ENCODE measurements at places on chromosomes 7 and 10.

- DNase-seq: peak; percentile 57
Measured at GRCh38 chr7:99392659-99393354, 15.6 kb downstream of the PDAP1 start.

- DNase-seq: no peak
Measured at GRCh38 chr7:92699560-92699959, 109.4 kb upstream of the FAM133B start.

DNA sequence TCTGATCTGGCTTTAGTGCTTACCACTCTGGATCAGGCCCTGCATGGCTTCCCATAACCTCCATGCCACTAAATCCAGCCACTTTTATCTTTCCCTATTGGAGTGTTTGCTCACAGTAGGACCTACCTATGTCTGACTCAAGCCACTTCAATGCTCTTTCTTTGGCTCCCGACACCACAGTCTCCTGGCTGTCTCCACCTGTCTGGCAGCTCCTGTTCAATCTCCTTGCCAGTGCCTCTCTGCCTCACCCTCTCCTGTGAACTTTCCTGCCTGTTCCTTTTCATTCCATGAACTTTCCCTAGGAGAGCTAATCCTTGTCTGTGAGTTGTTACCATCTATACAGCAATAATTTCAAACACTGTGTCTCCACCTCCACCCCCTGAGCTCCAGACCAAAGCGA, 82.6 kb upstream of the UCN3 start:
- DNase-seq: no peak

- no peak for DNase-seq
Measured at GRCh38 chr10:60901561-60902235, 42.3 kb downstream of the RHOBTB1 start.

DNA sequence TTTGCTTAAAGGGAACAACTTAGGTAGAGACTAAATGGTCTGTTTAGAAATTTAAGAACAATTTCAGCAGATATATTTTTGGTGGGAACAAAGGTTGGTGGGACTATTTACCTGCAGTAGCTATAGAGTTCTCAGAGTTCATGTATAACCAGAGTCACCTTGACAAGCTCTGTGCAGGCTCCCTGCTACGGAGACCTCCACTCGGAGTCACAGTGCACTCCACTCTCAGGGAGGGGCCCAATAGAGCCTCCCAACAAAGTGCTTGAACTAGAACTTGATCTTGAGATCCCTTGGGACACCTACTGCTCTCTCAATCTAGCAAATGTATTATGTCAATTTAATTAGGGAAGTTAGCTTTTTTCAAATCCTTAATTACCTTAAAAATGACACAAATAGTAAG, 2.3 kb downstream of the MYPN start:
- no peak for DNase-seq

- DNase-seq: no peak
Measured at GRCh38 chr7:12596225-12596790, 25.8 kb downstream of the SCIN start.

DNA sequence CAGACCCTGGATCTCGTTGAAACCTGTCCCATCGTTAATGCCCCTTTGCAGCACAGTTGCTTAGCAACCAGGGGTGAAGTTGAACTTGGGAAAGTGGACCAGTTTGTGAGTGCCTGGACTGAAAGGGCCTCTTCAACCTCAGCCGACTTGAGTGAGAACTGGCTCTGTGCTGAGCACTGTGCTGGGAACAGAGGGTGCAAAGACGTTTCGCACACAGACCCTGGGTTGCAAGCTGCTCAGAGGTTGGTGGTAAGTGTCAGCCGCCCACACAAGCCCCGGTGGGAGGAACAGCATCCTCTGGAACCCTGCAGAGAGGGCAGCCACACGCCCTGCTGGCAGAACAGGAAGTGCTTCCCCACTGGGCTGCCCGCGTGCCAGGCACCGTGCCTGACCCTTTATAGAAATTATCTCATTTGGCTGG, 89.2 kb downstream of the CARD11 start:
- no peak for DNase-seq

GRCh38 chr7:50095634-50096033, 2.6 kb upstream of the ZPBP start:
- DNase-seq: no peak

GRCh38 chr10:102752266-102752930, 8.7 kb downstream of the WBP1L start:
- DNase-seq: no peak

- DNase-seq: no peak
Measured at GRCh38 chr7:116673457-116673865, 1.5 kb downstream of the MET start.

DNA sequence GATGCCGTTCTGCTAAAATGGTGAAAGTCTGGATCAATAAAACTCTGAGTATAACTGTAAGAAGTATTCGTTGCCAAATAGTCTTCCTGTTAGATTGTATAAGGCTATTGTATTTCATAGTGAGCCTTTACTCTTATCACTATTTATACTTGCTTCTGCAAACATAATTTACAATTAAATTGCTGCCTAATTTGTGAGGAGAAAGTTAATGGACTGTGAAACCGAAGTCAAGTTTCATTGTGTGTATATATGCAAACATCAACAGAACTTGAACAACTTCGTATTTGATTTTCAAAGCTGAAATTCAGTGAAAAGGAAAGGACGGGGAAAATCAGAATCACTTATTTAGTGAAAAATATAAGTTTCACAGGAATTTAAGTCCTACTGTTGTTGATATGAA, 135.9 kb upstream of the CCDC6 start:
- DNase-seq: no peak

DNA sequence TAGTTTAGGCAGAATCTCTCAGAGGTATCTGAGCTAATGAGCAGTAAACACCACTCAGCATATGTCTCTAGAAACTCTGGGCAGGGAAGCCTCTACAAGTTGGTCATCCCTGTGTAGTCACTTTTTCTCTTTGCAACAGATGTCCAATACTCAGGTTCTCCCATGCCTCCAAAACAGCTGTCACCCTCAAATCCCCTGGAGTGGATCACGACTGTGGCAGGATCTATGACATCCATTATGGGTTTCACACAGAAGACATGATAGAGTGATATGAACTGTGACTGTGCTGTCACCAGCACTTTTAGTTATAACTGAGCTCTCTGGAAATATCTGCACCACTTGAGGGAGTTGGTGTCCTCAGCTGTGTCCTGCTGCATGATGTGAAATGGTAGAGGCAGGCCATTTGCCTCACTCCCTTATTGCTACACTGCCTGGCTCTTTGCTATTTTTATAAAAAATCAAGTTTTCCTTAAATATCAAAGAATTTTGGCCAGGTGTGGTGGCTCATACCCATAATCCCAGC, 24.1 kb upstream of the ZNRF2 start:
- DNase-seq: no peak

DNA sequence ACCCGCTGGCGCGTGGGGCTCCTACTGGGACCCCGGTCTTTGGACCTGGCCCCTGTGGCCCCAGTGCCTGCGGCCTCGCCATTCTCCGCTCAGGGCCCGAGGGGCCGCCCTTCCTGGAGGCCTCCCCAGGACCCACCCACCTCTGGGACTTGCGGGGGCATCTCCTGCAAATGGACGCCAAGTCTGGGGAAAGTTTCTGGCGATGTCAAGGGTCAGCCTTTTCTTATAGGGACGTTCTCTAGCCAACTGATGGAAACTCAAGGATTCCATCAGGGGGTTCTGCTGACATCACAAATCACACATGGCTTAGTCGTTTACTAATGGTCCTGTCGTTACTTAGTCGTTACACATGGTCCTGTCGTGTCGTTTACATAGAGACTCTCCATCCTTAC, 57.7 kb upstream of the RHOBTB1 start:
- DNase-seq: no peak

- DNase-seq: no peak
Measured at GRCh38 chr10:102230861-102231356, 4.8 kb downstream of the ELOVL3 start.

- peak; percentile 25 for DNase-seq
Measured at GRCh38 chr7:140326116-140326928, 72.0 kb downstream of the SLC37A3 start.

GRCh38 chr10:103856797-103857170, 1.4 kb upstream of the SH3PXD2A start:
- DNase-seq: no peak

- no peak for DNase-seq
Measured at GRCh38 chr7:3404501-3404900, 103.4 kb downstream of the SDK1 start.

GRCh38 chr10:129973674-129974059, 9.6 kb upstream of the EBF3 start:
- DNase-seq: no peak

- no peak for DNase-seq
Measured at GRCh38 chr10:83545901-83546391, 593.4 kb upstream of the GHITM start.

DNA sequence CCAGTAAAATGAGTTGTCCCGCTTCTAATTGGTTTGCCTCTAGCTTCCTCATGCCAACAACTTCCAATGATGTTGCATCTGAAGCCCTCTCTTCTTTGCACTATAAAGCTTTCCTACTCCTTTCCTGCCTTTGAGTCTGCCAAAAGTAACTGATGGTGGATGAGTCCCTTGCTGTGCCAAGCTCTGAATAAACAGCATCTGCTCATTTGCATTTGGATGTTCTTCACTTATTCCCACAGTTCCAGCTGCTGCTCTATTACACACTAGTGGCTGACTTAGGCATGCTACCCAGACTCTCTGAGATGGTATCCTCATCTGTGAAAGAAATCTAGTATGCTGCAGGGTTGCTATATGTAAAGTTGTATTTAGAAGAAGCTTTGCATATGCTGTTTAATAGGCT, 24.9 kb downstream of the SFR1 start:
- DNase-seq: no peak

DNA sequence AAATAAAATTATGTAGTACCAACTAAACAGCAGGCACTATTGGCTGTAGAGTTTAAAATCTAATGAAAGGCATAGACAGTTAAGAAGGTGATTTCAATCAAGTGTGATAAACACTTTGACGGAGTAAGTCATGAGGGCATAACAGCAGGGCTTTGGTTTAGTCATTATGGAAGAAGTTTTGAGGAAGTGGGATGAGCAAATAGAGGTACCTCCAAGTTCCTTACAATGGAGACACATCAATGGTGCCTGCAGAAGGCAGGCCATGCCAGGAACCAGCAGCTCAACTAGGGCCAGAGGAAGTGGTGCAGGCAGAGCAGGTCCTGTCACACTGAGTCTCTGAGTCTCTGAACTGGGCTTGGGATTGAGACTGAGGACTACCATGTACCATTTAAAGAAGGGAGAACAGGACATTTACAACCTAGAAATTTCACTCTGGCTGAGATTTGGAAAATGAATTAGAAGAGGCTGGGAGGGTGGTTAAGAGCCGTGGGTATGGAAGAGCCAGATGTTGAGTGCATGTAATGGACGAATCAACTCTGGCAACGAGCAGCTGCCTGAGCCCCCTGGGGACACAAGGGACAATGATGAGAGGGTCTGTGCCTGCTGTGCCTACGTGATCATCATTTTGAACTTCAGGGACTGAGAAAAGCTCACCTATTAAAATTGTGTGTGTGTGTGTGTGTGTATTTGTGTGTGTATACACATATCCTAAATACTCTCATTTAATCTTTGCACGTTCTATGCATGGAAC, 208.7 kb upstream of the POM121L12 start:
- no peak for DNase-seq

DNA sequence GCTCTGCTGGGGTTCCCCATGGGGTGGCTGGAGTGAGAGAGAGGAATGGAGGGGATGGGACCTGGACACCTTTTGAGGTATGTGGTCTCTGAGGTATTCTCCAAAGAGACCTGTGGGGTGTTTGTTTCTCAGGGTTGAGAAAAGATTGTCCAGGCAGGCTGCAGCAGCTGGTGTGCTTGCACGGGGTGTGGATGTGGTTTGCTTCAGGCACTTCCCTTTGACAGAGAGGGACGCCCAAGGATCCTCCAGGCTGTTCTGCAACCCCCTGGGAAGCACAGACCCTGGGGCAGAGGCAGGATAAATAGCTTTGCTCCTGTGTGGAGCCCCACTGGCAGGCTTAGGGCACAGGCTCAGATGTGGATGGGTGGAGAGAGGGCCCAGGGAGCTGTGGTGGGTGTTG, 115.1 kb upstream of the AGK start:
- no peak for DNase-seq

DNA sequence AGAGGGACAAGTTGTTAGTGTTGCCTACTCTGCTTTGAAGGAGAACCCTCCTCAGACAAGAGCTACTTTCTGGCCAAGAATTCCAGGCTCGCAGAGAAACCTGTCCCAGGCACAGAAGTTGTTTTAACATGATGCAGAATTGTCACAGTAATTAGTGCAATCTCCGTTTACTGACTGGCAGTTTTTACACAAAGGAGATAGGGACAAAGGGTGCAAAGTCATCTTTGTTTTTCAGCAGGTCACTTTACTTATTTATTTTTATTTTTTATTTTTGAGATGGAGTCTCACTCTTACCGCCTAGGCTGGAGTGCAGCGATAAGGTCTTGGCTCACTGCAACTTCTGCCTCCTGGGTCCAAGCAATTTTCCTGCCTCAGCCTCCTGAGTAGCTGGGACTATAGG, 12.3 kb downstream of the TCF7L2 start:
- DNase-seq: no peak

DNA sequence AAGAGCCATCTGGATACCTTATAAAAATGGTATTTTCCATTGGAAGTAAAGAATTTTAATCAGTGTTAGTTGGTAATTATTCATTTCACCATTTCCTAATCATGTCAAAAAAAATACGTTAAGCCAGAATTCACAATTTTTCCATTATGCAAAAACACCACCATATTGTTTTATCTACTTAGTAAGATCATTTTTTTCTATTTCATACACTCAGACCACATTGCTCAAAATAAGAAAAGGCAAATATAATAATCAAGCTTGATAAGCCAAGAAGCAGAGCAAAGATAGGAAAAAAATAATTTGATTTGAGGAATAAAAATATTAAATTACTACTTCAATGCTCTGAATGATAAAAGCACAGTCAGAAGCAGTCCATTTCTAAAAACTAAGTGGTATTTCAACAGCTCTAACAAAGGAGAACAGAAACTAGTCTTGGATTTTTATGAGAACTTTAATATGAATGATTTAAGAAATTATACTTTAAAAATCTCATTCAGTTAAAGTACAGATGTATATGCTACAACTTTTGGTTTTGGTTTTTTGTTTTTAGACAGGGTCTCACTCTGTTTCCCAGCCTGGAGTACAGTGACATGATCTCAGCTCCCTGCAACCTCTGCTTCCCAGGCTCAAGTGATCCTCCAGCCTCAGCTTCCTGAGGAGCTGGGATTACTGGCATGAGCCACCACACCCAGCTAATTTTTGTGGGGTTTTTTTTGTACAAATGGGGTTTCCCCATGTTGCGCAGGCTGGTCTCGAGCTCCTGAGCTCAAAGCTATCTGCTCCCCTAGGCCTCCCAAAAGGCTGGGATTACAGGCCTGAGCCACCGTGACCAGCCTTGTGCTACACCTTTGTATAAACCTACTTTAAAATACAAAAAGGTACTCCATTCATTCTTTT, 46.6 kb downstream of the LRRN3 start:
- no peak for DNase-seq

All from stimulated activated CD8-positive, alpha-beta memory T cell treated with anti-CD3 and anti-CD28 coated beads, Interleukin-7, amount 100 ng/mL, for 1 hour (primary cell).